ENCODE measurements at places on chromosomes 5 and 9.

DNA sequence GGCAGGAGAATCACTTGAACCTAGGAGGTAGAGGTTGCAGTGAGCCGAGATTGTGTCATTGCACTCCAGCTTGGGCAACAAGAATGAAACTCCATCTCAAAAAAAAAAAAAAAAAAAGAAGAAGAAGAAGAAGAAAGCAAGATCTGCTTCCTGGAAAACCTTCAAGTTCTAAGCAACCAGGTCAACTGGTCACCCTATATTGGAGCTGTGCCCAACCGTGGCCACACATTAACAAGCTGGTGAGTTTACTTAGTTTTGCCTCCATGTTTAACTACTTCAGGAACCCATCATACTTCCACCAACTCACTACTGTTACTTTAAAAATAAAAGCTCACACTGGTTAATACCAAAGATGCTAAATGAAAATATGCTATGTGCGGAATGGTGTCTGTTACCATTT, 12.3 kb upstream of the SKP1 start:
- no peak for DNase-seq

DNA sequence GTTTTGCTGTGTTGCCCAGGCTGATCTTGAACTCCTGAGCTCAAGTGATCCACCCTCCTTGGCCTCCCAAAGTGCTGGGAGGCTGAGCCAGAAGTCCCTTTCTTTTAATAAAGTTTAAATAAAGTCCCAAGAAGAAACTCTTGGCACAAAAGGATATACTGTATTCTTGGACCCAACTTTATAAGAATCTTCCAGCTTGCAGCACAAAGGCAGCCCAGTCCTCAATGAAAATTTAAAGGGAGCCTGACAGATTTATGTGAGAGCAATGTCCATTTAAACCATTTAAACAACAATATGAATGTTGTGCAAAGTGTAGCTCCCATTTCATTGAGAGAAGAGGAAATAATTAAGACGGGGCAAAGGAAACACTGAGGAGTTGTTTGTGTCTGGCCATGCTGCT, 217.0 kb downstream of the DOCK8 start:
- no peak for DNase-seq

DNA sequence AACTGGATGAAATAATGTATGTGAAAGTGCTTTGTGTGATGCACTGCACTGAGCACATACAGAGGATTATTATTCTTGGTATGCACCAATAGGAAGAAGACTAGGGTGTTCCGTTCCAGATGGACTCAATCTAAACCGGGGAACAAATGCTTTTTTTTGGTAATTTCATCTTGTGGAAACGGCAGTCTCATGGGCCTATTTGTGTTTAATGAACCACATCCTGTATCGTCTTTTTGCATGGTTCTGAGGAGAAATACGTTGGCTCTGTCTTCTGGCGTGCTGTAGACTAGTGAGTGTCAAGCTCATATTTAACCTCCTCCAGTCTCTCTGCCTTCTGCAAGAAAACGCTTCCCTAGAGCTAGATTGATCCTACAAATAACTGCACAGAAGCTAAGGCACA, 30.0 kb downstream of the TRIM32 start:
- DNase-seq, result no peak

- DNase-seq, result no peak
Measured at GRCh38 chr9:76521906-76522305, 62.9 kb downstream of the GCNT1 start.

GRCh38 chr5:35672995-35673394, 55.3 kb downstream of the SPEF2 start:
- no peak for DNase-seq

DNA sequence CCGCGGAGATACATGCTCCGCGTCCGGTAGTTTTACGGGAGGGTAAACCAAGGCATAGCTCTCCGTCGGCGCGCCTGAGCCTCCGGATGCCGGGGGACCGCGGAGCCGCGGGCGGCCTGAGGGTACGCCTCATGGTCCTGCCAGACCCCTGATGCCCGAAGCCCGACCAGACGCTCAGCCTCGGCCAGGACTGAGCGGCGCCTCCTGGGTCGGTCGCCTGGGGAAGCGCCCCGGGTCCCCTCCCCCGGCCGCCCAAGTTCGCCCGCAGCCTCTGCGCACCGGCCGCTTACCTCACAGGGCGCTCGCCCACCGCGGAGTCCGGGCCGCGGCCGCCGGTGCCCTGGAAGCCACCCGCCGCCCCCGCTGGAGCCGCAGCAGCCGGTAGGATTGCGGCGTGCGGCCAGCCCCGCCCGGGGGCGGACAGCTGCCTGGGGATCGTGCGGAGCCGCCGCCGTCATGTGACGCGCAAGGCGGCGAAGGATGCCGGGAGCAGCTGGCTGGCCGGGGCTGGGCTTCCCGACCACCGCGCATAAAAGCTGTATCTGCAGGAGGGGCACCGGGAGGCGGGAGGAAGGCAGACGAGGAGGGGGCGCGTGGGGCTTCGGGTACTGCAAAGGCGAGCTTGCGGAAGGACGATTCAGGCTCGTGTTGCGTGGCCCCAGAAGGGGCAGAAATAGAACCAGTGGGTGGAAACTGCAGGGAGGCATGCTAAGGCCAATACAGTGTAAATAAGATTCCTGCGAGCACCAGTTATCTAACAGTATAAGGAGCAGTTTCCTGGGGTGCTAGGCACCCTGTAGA, at the start of gene FBXO10:
Gene FBXO10 (minus strand): TSS at position 460 of the 801 bp plus-strand sequence. CDS start 34,612 bp downstream, outside the sequence.
- peak; percentile 75 for DNase-seq

DNA sequence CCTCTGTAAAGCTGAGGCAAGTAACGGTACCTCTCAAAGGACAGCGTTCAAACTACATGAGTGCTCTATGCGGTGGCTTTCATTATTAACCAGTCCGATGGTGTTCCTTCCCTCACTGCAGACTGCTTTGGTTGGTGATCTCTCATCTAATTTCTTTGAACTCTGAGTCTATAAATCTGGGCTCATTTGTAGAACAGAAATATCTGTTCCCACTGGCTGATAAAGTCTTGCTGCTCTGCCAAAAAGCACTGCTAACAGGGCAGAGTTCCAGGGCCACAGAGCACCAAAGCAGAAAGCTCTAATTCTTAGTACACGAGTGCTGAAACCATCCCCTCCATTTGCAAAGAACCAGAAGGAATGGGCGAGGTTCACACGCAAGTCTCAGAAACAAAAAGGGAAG, 81.9 kb downstream of the MED27 start:
- DNase-seq, result no peak

DNA sequence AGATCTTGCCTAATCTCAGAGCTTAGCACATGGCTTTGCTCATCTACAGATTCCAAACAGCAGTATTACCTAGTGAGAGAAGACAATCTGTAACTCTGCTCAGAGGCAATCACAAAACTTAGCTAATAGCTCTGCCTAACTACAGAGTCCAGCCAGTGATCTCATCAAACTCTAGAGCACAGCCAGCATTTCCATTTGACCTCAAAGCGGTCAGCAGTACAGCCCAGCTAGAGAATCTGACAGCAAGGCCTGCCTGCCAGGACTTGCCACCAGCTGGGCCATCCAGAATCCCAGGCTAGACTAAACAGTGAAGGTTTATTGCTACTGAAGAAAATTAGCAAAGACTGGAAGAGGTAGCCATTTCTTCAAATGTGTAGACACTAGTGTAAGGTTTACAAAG, 217.9 kb upstream of the VLDLR start:
- no peak for DNase-seq

DNA sequence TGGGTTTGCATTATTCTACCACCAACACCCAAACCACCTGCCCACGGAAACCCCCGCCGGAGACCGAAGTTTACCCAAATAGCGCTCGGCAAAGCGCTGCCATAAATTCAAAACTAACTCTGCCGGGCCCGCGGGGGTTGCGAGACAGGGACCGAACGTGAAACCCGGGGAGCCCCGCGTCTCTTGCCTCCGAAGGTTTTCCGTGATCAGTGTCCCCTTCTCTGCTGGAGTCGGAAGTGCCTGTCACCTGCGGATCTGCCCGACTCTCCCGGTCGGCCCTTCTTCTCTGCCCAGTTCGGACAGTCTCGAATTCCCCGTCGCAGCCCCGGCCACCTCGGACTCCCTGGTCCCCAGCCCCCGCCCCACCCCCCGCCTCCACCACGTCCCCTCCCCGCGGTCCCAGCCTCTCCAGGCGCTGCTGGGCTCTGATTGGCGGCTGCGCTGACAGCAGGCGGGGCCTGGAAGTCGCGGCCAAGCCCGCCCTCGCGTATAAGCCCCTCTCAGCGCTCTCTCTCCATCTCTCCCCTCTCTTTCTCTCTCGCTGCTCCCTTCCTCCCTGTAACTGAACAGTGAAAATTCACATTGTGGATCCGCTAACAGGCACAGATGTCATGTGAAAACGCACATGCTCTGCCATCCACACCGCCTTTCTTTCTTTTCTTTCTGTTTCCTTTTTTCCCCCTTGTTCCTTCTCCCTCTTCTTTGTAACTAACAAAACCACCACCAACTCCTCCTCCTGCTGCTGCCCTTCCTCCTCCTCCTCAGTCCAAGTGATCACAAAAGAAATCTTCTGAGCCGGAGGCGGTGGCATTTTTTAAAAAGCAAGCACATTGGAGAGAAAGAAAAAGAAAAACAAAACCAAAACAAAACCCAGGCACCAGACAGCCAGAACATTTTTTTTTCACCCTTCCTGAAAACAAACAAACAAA, at the start of gene RORB:
Gene RORB (plus strand): TSS at position 517 of the 929 bp plus-strand sequence. CDS start 642 bp downstream, outside the sequence.
- peak; percentile 44 for DNase-seq

DNA sequence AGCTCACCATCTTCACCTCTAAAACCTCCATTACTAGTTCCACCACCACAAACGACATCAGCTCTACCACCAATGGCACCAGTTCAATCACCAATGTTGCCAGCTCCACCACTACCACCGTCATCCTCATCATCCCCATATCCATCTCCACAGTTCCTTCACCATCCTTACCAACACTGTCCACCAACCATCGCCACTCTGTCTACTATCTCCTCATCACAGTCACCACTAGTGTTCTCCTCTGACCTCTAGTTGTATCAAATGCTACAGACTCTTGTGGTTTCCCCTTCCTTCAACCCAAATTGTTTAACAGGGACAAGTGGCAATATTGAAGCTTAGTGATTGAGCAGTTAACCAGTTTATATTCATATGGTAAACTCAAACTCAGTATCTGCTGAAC, 182.6 kb downstream of the CAAP1 start:
- no peak for DNase-seq

DNA sequence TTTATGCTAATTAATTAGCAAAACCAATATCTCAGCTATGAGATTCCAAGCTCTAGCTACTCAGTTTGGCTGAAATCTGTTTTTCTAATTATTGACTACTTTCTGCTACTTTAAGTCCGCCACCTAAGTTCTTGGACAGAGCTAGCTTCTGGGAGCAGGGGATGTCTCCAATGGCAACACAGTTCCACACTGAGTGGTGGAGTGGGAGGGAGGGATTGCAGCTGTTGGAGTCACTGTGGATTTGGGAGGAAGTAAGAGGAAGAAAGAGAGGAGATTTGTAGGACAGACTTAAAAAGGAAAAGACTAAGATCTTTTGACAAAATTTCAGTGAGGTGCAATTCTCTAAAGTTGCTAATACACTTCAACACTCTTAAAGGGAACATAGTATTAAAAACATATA, 450.8 kb downstream of the NFIB start:
- DNase-seq, result no peak

DNA sequence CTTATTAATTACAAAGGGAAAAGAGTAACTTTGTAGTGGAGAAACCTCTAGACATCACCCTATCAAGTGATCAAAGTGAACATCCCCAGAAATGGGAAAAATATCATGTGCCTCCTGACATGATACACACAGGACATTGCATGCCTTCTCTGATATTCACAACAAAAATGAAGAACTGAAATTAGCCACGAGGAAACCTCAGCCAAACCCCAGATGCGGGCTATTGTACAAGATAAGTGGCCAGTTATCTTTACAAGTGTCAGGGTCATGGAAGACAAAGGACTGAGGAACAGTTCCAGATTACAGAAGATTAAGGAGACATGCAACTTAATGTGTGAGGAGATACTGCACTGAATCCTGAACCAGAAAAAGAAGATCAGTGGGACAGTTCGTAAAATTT, 23.8 kb upstream of the NPM1 start:
- no peak for DNase-seq

DNA sequence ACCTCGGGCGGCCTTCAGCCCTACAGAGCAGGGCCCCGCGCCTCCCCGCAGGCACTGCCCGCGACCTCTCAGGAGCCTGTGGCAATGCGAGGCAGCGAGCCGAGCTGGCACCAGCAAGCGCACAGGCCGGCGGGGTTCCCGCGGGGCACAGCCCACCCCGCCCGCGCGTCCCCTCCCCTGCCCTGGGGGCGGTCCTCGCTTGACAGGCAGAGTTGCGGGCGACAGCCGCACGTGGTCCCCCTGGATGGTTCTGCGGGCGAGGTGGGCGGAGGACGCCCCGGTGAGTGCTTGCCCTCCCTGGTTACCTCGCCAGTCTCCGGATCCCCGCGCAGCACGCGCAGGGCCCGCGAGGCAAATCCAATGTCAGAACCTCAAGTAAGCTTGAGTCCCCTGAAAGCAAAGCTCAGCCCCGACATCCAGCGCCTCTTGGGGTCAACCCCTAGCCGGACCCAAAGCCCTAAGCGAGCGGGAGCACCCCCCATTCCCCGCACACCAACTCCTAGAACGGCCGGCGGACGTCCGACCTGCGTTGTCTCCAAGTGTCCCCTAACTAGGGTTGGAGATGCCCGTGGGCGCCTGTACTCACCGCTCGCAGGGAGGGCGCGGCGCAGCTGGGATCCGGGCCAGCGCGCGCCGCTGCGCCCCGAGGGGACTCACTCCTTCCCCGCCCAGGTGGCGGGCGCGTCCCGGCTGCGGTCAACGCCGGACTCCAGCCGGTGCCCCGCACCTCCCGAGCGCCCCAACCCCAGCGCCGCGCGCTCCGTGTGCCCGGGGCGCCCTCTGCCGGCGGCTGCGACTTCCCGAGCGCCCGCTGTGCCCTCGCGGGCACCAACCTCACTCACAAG, at the start of gene DRD1:
Gene DRD1 (minus strand): TSS at position 123 of the 845 bp plus-strand sequence. CDS start 1,083 bp downstream, outside the sequence.
- DNase-seq, result peak; percentile 31

DNA sequence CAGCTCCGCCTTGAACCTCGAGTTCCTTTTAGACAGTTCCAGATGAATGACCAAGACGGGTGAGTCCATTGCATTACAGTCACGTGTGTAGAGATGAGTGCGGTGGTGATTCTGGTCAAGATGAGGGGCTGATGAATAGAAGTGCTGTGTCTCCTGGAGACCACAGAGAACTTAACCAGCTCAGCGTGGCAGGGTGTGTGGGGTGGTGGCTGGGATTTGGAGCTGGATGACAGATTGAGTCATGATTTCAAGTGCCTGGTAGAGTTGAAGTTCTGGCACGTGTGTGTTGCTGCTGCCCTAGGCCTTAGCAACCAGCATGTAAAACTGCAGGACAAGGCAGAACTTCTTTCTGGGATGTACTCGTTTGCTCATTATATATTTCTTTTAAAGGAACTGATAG, 53.3 kb downstream of the PRRC2B start:
- no peak for DNase-seq

- peak; percentile 23 for DNase-seq
Measured at GRCh38 chr9:79477955-79478771, 93.6 kb upstream of the TLE4 start.

- DNase-seq, result no peak
Measured at GRCh38 chr5:137389042-137389441, 110.1 kb downstream of the SPOCK1 start.

DNA sequence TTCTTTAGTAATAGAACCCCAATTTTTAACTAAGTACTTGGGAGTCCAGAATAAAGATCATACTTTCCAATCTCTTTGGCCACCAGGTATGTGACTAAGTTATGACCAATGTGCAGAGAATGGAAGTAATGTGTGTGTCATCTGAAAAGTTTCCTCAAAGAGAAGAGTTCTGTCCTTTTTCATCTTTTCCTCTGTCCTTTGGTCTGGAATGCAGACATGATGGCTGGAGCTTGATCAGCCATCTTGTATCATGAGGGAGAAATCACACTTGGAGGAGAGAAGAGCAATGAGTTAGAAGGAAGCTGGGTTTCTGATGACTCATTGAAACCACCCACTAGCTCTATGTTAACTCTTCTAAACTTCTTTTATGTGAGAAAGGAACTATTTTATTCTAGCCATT, 5.5 kb upstream of the CPEB4 start:
- no peak for DNase-seq

Measured in B cell (primary cell).